ENCODE measurements at places on chromosomes 4 and X. TPM values are rescaled to one million over a fixed set of nuclear protein-coding genes. Genes with fewer than 3 reads are reported as not detected.

LDOC1 gene
- not detected for total RNA-seq

GRCh38 chr4:1210971-1211370 is 38.0 kb downstream of the CTBP1 start:
- DNase-seq = no peak

FGA gene
- not detected for total RNA-seq

DNA sequence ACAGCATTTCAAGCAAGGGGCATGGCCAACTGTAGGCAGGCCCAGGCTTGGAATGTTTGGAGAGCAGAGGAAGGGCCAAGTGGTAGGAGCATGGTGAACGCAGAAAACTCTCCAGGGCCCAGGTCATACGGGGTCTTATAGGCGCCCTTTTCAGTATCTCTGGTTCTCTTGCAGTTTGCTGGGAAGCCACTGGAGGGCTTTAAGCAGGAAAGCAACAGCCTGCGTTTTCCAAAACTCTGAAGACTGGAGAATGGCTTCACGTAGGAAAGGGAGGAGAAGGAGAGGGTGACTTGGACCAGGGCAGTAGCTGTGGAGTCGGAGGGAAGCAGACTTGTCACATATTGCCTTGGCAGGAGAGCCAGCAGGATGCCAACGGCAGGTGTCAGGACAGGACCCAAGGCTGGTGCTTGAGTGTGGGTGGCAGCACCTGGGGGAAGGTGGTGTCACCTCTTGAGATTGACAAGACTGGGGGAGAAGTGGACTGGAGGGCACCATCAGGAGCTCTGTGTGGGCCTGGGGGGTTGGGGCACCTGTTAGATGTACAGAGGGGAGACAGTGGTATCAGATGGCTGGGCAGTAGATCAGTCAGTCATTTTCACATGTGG is 21.9 kb downstream of the TKTL1 start:
- DNase-seq = peak; percentile 21

ZNF157 gene
- total RNA-seq = 1.4 TPM

- DNase-seq = no peak
These were observed 108.3 kb downstream of the TBC1D19 start for GRCh38 chr4:26692014-26692726.

DNA sequence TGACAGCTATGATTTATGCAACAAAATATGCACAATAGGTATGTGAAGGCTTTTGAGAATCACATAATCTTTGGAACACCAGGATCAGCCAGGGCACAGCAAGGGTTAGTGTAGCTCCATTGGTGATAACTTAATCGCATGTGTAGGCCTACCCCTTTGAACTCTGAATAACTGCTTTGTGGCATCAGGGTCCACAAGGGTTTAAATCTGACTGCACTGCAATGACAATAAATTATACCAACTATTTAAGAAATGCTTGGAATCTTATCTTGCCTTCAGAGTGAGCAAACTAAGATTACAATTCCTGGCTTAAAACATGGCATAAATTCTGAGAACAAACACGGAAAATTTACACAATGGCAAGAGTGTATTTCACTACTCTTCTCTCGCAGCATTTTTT is 245.8 kb downstream of the FBXO8 start:
- no peak for DNase-seq

- DNase-seq = peak; percentile 52
These were observed 412 bp downstream of the SLC10A3 start for GRCh38 chrX:154490021-154490413.

GRCh38 chr4:119652998-119653397 is 24.4 kb upstream of the PDE5A start:
- no peak for DNase-seq

- DNase-seq = no peak
These were observed 50.6 kb upstream of the SHOX start for GRCh38 chrX:580030-580429.

- DNase-seq = no peak
These were observed 832.7 kb upstream of the INTU start for GRCh38 chr4:126799971-126800574.

DNA sequence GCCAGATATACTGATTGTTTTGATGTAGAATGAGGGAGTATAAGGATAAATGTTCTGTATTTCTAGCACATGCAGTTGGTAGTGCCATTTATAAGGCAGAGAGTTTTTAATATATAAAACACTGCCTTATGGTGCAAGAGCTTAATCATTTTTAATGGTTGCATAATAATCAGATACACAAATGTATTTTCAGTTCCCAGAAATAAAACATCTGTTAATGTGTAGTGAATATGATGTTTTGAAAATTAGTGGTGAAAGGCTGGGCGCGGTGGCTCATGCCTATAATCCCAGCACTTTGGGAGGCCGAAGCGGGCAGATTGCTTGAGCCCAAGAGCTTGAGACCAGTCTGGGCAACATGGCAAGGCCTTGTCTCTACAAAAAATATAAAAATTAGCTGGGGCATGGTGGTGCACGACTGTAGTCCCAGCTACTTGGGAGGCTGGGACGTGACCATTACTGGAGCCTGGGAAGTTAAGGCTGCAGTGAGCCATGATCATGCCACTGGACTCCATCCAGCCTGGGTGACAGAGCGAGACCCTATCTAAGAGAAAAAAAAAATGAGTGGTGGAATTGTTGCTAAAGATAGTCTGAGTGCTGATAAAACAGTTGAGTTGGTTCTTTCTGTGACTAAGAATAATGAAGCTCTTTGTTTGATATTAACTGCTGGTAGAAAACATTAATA is 29.3 kb downstream of the CLCN3 start:
- DNase-seq = no peak

CT45A5 gene
- not detected for total RNA-seq

- no peak for DNase-seq
These were observed 339.5 kb upstream of the DIPK2B start for GRCh38 chrX:45540181-45540580.

PLAC8 gene
- total RNA-seq = not detected

DSPP gene
- total RNA-seq = not detected

- no peak for DNase-seq
These were observed 140.6 kb downstream of the GPM6A start for GRCh38 chr4:175671491-175671934.

MAGEA8 gene
- total RNA-seq = not detected

CT55 gene
- not detected for total RNA-seq

GRCh38 chr4:24774452-24774851 is 20.9 kb upstream of the SOD3 start:
- no peak for DNase-seq

NPY5R gene
- total RNA-seq = not detected

RAB33B gene
- total RNA-seq = 9.2 TPM

DNA sequence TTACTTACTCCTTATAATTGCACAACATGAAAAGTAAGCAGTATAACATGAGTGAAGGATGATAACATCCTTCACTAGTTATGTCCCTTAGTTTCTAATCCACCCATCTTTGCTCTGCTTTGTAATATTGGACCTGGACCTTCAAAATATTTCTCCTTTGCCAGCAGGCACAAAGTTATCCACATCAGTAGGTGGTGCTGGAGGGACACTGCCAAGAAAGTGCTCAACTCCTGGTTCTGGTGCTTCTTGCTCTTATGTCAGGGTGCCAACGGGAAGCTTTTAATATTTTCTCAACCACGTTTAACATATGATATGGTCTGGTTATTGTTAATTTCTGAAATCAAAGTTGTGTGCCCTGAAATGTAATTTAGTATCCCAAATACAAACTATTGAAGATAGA is 49.1 kb downstream of the TMEM165 start:
- DNase-seq = no peak

PRKG2 gene
- total RNA-seq = 2.1 TPM

GRCh38 chr4:1379351-1379781 is 26.9 kb downstream of the NKX1-1 start:
- no peak for DNase-seq

GRCh38 chr4:114879916-114880669 is 233.3 kb downstream of the NDST4 start:
- DNase-seq = no peak

NR0B1 gene
- total RNA-seq = not detected

GRCh38 chrX:45775468-45775867 is 574.8 kb upstream of the DIPK2B start:
- DNase-seq = no peak

DNA sequence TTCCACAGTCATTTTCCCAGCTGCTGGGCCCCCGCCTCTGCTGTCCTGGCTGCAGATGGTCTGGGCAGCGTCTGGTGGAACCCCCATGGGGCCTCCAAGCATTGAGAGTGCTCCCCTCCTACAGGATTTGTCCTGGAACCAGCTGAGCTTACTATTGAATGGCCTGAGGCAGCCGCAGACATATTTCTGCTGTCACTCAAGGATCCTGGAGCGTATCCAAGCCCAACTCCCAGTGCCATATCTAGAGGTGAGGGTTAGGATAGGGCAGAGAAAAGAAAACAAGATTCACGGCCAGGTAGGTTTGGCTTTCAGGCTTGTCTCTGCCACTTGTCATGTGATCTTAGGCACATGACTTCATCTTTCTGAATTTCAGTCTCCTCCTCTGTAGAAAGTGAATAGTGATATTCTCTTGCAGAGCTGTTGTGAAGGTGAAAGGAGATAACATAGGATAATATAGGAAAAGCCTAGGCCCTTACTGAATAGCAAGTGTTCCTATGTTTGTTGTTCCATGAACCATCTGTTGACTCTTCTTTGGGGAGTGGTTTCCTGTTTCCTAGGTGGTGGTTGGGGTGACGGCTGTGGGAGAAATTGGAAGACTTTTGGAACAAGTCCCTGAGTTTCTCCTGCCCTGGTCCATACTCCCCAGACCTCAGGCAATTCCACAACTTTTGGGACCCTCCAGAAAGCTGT is 52.3 kb downstream of the SEPSECS start:
- no peak for DNase-seq

DNA sequence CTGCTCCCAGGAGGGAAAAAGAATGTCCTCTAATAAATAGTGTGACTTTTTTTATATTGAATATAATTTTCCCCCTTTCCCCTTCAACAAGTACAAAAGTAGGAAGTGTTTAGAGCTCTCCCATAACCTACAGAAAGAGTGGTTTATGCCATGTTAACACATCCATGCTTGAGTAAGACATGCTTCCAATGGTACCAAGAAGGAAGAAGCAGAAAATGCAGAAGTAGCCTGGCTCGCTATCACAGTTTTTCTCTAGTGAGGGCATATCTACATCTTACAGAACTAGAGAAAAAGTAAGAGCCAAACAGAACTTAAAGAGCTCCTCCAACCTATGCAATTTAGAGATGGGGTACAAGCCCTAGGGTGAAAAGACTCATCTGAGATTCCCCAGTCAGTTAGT is 82.5 kb downstream of the ARHGEF9 start:
- DNase-seq = no peak

GRCh38 chr4:121096629-121097028 is 24.3 kb upstream of the NDNF start:
- DNase-seq = peak; percentile 37

GRCh38 chr4:11053601-11054220 is 369.1 kb upstream of the CLNK start:
- no peak for DNase-seq

KIF4A gene
- 43.4 TPM for total RNA-seq

BEND2 gene
- total RNA-seq = not detected

TEC gene
- 10.4 TPM for total RNA-seq

DNA sequence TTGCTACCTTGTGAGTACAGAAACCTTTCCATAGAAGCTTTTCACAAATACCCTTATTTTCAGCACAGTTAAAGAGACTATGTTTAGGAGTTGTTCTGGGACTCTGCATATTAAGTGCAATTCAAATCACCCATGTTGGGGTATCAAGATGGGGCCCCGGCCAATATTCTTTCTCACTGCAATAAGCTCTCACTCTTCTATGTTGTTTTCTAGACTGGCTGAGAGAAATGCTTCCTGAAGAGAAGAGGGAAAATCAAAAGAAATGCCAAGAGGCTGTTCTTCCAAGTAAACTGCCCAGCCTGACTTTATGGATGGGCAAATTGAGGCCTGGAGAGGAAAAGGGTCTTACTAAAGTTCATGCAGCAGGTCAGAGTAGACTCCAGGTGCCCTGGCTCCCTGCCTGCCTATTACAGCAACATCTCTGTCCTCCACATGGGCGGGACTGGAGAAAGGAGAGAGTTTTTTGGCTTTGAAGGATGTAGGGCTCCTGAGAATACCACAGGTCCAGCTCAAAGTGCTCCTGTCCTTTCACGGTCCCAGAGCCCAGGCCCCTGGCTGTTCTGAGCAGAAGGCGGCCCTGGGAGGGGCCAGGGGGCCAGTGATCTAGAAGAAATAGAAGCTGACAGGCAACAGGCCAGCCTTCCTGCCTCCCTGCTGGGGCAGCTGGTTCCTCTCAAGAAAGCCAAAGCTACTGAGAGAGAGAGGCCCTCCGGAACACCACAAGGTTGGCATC is 745 bp upstream of the IQSEC2 start:
- DNase-seq = no peak

DNA sequence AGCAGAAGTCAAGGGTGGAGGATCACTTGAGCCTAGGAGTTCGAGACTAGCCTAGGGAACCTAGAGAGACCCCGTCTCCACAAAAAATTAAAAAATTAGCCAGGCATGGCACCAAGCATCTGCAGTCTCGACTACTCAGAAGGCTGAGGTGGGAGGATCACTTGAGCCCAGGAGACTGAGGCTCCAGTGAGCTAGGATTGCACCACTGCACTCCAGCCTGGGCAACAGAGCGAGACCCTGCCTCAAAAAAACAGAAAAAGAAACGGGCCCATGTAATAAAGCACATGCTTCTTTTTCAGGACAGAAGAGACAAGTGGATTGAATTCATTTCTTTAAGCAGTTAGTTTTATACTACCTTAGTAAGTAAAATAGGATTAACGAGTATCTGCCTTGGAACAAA is 42.0 kb downstream of the ELOVL6 start:
- DNase-seq = no peak

FRMD7 gene
- total RNA-seq = not detected

- DNase-seq = peak; percentile 48
These were observed 4.1 kb downstream of the AFF1 start for GRCh38 chr4:86938771-86939520.

DNA sequence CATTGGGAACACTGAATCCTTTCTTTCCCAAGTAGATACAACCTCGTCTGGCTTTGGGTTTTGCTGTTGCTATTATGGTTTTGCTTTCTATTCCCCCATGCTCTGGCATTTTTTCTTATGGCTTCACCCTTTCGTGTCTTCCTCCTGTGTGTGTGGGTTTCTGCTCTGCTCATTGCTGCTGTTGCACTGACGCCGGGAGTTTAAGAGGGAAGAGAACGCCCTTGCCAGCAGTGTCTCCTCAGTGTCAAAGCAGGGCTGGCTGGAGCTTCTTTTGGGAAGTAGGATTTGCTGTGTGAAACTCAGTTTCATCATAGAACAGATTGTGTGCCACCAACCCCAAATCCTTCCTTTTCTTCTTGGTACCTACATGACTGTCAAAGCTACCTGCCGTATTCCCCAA is 63.7 kb downstream of the CLDN22 start:
- DNase-seq = no peak

Measured in OCI-LY7 (cell line).